Fibroblast of skin of back (primary cell): ENCODE measurements at places on chromosomes 4 and X.

- no peak for DNase-seq
Measured at GRCh38 chr4:63169836-63170235, 1239.4 kb downstream of the TECRL start.

DNA sequence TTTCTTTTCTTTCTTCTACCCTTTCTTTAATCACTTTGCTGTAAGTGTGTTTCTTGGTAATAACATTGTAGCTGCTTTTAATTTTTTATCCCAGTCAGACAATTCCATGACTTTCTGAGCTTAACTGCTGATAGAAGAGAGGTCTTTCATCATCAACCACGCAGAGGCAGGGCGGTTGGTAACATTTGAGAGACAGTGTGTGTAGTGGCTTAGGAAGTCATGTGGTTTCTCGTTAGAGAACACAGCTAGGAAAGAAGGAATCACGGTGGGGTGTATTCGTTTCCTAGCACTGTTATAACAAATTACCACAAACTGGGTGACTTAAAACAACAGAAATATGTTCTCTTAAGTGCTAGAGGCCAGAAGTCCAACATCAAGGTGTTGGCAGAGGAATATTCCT is 11.5 kb downstream of the PRPS2 start:
- DNase-seq = no peak

GRCh38 chr4:55398966-55399365 is 3.2 kb downstream of the TMEM165 start:
- no peak for DNase-seq

- DNase-seq = peak; percentile 52
Measured at GRCh38 chr4:99301376-99302164, 10.8 kb upstream of the ADH1A start.

DNA sequence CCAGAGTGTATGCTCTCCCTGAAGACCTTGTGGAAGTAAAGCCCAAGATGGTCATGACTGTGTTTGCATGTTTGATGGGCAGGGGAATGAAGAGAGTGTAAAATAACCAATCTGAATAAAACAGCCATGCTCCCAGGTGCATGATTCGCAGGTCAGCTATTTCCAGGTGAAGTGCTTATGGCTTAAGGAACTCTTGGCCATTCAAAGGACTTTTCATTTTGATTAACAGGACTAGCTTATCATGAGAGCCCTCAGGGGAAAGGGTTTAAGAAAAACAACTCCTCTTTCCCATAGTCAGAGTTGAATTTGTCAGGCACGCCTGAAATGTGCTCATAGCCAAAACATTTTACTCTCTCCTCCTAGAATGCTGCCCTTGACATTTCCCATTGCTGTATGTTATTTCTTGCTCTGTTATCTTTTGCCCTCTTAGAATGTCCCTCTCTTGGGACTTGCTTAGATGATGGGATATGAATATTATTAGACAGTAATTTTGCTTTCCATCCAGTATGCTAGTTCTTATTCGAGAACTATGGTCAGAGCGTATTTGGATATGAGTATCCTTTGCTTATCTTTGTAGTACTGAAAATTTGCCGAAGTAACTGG is 88.6 kb downstream of the PLS3 start:
- peak; percentile 81 for DNase-seq

DNA sequence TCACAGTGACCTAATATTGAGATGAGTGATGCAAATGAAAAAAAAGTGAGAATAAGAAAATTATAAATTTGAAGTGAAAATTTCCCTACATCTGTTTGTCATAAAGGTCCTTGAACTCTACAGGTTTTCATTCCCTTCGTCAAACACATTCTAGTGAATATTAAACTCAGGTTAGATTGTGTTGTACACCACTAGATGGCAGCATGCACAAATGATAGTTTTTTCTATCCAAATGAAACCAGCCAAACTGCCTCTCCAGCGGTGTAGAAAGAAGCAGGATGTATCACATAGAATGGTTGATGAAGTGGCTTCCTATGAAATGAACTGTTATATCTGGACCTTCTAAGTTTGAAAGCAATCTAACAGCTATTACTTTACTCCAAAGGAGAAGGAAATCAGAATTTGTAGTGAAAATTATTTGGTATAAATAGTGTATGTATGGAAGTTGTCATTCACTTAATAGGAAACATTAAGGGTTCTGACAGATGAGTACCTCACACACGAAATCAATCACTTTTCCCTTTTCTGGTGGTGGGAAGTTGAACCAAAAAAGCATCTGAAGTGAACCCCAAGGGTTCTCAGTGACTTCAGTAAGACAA is 382.7 kb downstream of the UNC5C start:
- DNase-seq = peak; percentile 69

DNA sequence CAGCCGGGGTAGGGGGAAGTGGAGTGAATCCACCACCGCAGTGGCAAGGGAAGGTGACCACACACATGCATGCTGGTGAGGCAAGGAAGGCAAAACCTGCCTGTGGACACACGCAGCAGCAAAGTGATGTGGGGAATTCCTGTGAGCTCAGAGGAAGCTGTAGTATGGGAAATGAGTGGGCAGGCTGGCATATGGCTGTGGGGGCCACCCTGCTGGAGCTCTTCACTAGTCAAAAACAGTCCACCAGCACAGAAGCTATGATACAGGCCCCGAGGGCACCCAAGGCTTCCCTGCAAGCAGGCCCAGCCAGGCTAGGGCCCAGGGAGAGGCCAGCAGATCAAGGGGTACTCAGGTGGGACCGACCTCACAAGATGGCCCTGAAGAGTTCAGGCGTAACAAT is 239.1 kb downstream of the CHM start:
- no peak for DNase-seq

DNA sequence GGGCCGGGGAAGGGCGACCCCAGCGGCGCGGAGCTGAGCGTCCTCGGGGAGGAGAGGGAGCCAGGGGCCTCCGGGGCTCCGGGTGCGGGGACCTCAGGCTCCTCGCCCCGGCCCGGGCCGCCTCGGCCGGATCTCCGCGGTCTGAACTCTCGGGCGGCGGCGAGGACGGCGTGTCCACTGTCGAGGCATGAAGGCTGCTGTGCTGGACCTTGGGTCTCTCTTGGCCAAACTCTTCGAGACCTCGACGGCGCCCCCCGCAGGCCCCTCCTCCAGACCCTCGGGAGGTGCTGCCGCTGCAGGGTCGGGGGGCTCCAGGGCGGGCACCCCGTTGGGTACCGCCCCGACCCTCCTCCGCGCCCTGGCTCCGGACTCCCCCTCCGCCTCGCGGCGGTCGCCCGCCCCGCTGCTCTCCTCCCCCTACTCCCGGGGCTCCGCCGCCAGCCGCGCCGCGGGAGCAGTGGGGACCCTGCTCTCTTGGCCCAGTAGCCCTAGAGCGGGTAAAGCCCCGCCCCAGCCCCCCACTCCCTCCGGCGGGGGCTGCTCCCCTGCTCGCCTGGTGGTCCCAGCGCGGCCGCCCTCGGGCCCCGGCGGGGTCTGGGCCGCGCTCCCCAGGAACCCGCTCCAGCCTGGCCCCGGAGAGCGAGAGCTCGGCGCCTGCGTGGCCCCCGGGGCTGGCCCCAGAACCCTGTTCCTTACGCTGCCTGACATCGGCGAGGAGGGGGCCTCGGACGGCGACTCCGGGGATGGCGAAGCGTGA is 564 bp downstream of the FAM149A start:
- DNase-seq = no peak

DNA sequence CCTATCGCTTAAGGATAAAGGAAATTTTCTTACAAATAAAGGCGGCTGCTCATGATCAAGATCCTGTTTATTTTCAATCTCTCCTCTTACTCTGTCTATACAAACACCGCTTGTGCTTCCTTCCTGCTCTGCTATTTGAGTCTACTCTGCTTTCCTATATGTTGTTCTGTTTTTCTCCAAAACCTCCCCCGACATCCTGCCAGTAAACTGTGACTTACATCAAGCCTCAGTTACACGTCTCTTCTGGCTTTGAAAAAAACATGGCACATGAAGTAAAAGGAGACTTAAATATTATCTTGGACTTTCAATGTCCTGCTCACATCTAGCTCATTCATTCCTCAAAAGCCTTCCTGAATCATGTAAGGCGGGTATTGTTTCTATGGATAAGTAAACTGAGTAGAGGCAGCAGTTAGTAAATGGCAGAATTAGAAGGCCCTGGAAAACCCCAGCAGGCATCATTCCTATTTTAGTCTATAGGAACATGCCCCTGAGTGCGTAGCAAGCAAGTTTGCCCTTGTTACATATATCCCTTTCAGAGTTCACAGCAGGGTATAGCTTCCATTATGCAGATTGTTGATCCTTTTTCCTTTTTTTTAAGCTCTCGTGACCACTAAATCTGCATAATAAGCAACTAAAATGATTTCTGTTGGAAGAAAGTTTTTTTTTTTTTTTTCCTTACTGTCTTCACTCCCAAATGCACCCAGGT is 280.1 kb downstream of the RAPGEF2 start:
- no peak for DNase-seq

GRCh38 chrX:103356130-103356798 is at the start of gene TCEAL9:
TSS of gene TCEAL9 (plus strand) at chrX:103356506. CDS start at chrX:103357685, 1,179 bp downstream.
- DNase-seq = peak; percentile 79

DNA sequence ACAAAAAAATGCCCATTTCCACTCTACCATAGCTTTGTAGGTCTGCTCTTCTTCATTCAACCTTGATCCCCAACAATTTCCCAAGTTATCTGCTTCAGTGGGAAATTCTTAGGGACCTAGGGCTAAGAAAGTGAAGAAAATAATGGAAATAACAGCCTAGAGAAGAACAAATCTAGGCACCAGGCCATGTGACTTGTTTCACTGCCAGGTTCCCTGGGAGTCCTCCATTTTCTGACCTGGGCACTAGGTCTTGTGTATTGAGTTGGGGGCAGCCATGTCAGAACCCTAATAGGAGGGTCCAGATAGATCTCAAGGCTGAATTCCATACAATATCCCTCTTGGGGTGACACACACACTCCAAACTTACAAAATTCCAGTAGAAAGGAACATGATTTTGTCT is 194.6 kb upstream of the STK26 start:
- no peak for DNase-seq

DNA sequence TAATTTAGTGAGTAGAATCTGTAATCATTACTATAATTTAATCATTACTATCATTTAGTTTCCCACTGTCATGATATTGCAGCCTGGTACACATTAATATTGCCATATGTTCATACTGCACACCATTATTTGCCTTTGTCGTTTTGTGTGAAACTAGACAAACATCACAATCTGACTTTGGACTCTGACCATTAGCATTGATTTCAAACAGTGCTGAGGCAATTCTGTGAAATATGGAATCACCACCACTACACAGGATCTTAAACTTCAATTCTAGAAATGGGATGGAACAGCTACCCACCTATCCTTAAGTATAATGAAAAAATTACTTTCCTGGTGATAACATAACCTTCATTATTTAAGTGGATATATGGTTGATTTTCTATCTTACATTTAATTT is 98.3 kb downstream of the SORBS2 start:
- no peak for DNase-seq
